ENCODE measurements at places on chromosomes 2 and 18.

DNA sequence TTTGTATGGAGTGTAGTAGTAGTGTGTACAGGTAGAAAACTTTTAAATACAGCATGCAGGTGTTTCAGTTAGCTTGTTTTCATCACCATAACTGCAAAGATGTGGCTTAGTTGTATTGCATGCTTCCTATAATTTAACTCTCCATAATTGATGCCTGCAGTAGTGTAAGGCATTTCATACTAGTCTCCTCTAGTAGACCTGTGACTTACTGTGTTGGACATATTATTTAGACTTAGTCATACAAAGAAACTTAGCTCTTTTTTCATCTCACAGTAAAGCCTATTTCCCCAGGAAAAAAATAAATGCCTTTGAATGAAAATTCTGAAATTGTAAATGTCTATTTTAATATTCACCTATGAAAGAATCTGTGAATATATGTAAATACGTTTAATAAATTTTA lies 52.8 kb upstream of the TWSG1 start:
- DNase-seq: no peak

DNA sequence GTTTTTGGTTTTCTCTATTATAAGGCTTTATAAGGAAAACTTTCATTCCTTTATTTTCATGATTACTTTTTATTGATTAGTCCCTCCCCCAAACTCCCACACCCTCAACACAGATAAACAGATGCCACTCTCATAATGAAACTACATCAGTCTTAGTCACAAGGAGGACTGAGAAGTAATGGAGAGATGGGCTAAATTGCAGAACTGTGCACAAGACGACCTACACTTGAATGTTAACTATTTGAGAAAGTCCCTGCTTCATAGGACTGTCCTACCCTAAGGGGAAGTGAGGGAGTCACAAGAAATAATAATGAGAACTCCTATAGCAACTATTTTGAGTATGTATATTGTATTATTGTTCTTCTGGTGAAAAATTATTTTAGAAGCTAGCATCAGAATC lies 360.8 kb downstream of the RBM43 start:
- no peak for DNase-seq

DNA sequence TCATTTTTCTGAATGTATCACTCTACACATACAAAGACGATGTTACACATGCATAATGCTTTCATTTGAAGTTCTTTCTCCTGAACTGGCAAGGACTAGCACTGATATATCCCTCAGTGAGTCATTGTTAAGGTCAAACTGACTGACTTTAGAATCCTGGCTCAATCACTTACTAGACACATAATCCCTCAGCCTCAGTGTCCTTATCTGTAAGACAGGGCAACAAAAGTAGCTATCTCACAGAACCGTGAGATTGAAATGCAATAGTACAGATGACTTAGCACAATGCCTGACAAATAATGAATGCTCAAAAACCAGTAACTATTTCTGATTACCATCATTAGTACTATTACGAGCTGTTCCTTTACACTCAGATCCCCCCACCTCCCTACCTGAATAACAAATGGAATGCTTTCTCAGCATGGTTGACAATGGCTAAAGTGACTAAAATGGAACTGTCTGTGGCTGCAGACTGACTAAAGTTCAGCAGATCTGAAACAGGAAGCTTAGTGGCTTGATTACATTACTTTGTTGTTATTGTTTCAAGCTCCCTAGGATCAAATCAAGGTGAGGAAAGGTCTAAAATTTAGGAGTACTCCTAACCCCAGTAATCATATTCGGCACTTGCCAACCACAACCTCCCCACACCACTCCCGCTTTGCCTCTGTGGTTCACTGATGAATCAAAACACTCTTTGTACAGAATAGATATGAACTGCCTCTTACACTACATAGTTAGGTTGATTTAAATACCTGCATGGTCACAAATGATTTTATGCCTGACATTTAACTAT lies 35.8 kb upstream of the CACNB4 start:
- no peak for DNase-seq

- DNase-seq: no peak
Observed at GRCh38 chr2:176199902-176200301, 11.4 kb downstream of the HOXD1 start.

DNA sequence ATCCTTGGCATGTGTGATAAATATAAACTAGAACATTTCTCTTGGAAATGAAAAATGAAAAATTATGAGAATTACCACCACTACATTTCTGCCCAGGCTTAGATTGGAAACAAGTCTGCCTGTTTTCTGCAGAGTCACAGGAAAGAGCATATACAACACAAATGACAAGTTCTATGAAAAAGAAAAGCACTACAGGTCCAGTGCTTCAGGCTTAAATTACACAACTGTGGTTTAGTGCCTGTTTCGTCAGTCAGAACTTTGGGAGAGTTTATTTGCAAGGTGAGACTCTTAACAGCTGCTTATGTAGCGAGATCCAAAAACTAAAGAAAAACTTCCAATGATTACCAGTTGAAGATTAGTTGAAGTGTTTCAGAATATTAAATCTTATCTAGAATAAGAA lies 68.9 kb downstream of the RTN4 start:
- no peak for DNase-seq

DNA sequence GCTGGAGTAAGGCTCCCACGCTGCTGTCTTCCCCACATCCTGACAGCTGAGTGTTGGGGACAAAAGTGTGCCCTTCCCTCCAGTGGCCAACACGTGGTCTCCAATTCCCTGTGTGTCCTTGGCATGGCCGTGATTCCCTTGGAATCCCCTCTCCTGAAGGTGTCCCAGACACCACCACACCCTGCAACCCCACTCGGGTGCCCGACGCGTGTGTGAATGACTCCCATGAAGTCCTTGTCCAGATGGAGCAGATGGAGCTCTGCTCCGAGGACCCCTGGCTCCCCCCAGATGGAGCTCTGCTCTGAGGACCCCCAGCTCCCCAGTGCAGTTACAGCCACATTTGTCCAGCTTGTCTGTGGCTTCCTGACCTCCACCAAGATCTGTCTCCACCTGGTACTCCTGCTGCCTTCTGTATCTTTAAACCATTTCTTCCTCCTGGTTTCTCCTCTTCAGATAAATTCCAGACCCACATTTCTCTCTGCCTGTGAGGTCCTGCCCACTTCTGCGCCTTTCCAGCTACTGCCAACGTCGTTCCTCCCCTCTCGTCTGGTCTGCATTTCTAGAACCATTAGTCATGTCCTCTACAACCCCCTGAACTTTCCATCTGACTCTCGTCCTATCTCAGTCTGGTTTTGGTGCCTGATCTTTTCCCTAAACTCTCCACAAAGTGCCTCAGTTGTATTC lies 86.8 kb upstream of the PXDN start:
- DNase-seq: peak; percentile 23

GRCh38 chr2:71592181-71592711 lies 138.9 kb downstream of the DYSF start:
- DNase-seq: no peak

- no peak for DNase-seq
Observed at GRCh38 chr2:56299171-56299691, 115.4 kb downstream of the CCDC85A start.

- DNase-seq: no peak
Observed at GRCh38 chr18:48841381-48842258, 109.1 kb downstream of the SMAD7 start.

- no peak for DNase-seq
Observed at GRCh38 chr2:186068139-186068801, 329.7 kb downstream of the FSIP2 start.

DNA sequence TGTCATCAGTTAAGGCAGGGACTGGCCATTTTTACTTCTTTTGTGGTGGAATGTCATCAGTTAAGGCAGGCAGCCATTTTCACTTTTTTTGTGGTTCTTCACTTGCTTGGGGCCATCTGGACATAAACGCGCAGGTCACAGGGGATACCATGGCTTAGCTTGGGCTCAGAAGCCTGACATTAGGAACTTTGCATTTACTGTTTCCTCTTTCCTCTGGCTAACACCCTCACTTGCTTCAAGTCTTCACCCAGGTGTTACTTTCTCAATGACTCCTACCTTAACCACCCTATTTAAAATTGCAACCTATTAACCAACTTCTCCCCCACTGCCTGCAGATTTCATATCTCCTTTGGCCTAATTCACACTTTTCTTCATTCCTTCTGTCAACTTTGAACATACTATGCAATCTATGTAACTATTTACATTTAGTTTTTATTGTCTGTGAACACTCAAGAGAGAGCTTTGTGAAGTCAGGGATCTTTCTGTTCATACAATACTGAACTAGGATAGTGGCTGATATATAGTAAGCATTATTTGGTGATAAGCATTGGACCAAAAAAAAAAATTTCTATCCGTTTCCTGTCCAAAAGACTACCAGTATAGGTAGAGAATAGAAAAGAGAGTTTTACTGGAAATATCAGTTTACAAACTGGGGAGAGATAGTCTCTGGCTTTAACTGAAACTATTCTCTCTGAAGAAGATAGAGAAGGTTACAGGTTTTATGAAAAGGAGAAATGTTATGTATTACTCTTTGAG lies 600.1 kb upstream of the ZNF804A start:
- no peak for DNase-seq

DNA sequence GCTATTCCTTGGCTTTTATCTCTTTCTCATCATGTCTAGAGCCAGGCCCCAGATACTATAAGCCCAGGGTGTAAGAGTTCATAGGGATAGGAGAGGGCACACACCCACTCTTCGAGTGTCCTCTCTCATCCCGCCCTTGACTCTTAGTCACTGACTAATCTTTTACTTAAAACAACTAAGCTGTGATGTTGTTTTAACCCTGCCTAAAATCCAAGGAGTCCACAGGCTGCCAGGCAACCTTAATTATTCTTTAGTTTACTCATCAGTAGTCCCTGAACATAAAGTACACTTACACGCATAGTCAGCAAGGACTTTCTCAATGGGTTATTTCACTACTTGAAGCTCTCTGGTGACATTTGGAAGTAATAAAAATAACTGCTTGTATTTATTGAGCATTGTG lies 28.4 kb downstream of the GREB1L start:
- DNase-seq: no peak

GRCh38 chr2:25098670-25099486 lies 57.0 kb downstream of the EFR3B start:
- DNase-seq: no peak

DNA sequence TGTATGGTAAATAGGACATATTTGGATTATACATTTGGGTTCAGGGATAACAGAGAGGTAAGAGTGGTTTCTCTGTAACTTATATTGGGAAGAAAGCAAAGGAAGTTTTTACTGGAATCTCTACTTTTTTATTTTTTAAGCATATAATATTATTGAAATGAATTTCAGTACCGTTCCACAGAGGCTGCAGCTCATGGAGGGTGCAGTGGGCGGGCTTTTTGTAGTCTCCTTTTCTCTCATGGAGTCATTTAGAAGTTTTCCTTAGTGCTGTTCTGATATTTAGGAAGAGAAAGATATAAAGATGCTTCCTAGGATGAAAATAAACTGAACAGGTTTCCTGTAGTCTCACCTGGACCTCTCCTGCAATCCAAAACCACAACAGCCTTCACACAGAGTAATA lies 1153.3 kb upstream of the TMEFF2 start:
- no peak for DNase-seq

DNA sequence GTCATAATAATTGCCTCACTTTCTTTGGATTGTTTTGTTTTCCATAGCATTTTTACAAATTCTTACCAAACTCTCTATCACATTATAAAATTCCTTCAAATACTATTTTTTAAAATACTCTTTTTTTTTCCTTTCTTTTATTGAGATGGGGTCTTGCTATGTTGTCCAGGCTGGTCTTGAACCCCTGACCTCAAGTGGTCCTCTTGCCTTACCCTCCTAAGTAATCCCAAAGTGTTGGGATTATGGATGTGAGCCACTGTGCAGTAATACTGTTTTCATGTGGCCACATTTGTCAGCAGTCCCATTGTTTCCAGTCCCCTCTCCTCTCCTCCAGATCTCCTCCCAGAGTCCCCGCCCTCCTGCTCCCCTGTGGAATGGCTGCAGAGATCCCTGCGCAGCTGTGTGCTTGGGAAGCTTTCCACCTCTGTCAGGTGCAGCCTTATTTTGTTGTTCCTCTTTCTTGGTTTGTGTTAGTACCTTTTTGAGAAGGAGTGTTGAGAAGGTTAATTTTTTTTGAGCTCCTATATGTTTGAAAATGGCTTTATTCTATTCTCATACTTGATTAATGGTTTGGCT lies 227.3 kb downstream of the LOXHD1 start:
- no peak for DNase-seq

DNA sequence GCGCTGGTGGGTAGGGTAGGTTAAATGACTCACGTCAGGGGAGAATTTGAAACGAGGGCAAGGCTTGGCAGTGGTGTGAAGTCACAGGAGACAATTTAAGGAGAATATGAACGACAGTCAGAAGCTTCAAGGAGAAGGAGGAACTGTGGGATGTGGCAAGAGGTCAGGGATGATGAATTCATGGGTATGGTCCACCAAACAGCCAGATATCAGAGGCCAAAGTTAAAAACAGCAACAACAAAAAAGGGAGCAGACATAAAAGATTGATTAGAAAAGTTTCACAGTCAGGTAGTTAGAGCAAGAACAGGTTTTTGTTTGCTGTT lies 1.4 kb upstream of the ZNF396 start:
- DNase-seq: no peak

- no peak for DNase-seq
Observed at GRCh38 chr2:233117351-233117750, 57.2 kb downstream of the INPP5D start.

DNA sequence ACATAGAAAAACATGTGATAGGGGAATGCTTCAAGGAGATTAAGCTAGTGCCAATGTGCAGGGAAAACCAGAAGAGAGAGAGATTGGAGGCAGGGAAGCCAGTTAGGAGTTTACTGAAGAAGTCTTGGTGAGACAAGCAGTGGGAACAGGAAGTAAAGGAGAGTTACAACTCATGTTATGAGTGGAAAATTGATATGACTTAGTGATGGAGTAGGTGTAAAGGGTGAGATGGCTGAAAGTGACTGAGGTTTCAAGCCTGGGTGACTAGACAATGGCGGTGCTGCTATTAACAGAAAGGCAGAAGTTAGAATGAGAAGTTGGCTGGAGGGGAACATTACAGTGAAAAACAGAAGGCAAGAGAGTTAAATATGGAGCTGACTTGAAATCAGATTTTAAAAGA lies 16.5 kb downstream of the DOK1 start:
- DNase-seq: no peak

GRCh38 chr2:104388296-104388695 lies 465.6 kb upstream of the POU3F3 start:
- DNase-seq: no peak

- DNase-seq: no peak
Observed at GRCh38 chr2:69833752-69834151, 4.3 kb downstream of the GMCL1 start.

GRCh38 chr2:235536711-235537110 lies 42.9 kb downstream of the AGAP1 start:
- DNase-seq: no peak

DNA sequence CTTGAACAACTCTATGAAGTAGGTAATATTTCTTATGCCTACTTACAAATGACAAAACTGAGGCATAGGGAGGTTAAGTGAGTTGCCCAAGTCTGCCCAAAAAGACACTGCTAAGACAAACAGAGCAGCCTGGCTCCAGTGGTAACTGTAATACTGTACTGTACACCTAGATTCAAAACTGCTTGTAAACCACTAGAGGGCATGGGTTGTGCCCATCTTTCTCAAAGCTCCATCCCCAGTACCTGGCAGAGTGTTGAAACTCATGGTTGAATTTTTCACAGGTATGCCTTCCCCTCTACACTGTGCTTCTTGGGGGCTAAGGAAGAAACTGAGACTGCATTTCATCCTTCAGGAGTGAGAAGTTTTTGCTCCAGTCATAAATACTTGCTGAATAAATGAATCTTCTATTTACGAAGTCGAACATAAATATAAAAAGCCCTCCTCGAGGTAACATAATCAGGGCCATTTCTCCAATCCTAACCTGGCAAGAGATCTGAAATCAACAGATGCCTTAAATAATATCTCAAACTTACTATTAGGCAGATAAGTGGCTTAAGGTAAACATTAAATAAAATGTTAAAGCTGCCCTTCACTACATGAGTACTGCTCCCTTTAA lies 2.0 kb downstream of the PPP4R1 start:
- DNase-seq: peak; percentile 54

Measured in CD8-positive, alpha-beta memory T cell (primary cell).